Fibroblast of skin of left biceps (primary cell): ENCODE measurements at places on chromosomes 1 and 21.

DNA sequence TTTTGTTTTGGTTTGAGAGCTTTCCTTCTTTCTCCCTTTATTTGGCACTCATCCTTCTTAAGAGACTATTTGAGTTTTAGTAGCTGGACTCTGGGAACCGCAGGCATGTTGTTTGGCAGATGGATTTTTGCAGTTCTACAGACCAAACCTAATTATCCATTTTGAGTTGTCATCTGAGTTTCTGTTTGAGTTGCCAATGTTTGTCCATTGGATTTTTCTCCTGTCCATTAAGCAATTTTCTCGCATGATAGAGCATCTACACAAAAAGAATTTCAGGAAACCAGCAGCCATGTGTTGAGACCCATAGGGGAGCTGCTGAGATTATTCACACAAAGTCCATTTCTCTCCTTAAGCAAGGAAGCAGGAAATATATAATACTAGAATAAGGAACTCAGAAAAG, 17.2 kb upstream of the CXADR start:
- DNase-seq, result no peak

DNA sequence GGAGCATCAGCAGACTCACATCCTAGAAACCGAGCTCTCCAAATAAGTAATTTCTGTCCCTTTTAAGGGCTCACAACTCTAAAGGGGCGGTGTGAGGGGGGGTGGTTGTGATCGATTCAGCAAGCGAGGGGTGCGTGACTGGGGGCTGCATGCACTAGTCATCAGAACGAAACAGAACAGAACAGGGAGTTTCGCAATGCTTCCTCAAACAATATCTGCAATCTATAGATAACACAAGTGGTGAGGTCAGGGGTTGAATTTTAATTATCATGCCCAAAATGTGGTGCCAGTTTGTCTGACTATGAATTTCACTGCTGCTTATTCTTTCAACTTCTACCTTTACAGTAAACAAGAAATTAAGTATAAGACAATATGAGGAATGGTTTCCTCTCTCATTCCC, 1003.0 kb upstream of the NCAM2 start:
- DNase-seq, result no peak

GRCh38 chr1:44436401-44437106, 31.5 kb downstream of the RNF220 start:
- no peak for DNase-seq

DNA sequence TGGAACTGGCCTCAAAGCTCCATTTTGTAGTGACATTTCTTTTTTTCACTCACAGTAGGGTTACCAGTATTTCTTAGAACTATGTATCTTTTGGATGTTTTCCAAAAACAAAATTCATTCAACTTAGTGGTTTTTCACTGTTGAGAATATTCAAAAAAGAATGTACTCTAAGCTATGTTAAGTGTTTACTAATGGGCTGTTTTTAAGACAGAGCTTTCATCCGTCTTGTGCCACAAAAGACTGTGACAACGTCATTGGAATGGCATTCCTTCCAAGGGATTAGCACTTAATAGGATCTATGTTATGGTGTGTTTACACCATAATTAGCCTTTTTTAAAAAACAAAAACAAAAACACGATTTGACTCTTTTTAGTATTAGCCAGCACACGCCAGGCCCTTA, 66.8 kb downstream of the TTC3 start:
- DNase-seq, result peak; percentile 56

- no peak for DNase-seq
Measured at GRCh38 chr1:37009521-37009920, 24.8 kb downstream of the GRIK3 start.

DNA sequence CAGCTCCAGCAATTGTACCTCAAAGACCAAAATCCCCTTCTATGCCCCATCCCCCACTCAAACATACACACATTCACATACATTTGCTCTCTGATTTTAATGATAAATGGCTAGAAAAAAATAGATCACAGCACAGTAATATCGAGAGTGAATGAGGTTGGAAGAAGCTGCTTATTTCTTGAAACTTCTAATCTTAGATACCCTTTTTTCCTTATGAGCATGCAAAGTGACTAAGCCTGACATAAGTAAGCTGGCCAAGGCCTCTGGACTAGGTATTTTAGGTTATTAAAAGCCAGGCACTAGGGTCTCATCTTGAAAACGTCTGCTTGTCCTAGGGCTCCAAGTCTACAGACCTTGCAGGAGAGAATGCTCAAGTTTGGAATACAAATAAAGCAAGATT, 133.6 kb downstream of the TGFBR3 start:
- DNase-seq, result no peak

GRCh38 chr1:221937155-221937953, 195.5 kb upstream of the DUSP10 start:
- no peak for DNase-seq

DNA sequence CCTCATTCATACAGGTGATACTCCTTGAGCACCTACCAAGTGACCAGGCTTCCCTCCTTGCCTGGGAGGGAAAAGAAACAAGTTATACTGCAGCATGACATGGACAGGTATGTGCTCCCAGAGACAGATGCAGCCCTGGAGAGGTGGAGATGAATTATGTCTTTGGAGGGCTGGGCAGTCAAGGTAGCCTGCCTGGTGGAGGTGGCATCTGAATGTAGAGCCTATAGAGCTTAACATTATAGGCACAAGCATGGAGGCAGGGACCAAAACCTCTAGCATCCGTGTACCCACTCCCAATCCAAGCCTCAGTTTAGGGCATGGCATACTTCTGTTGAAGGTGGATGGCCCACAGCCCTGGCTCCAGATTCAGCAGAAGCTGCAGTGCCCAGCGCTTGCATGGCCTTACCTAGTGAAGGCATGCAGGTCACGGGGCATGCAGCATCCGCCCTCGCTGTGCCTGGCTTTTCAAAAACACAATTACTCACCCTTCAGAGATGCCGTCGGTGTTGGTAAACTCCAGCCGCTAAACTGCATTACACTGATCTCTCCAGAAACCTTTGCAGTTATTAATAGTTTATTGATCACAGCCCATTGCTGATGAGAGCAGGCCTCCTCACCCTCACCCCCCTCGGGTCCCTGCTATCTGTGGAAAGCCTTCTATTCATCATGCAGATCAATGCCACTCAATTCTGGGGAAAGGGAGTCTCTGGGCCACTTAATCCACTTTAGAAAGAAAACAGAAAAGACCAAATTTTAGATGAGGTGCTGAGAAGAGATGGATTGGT, 151.1 kb upstream of the KLHDC7A start:
- DNase-seq, result no peak

- DNase-seq, result no peak
Measured at GRCh38 chr1:98662356-98662670, 792 bp downstream of the SNX7 start.

GRCh38 chr21:38775733-38776132, 30.0 kb upstream of the ETS2 start:
- no peak for DNase-seq

- DNase-seq, result peak; percentile 61
Measured at GRCh38 chr21:41786509-41786987, 19.7 kb upstream of the RIPK4 start.

GRCh38 chr1:217892750-217893149, 261.6 kb downstream of the SPATA17 start:
- DNase-seq, result no peak

- no peak for DNase-seq
Measured at GRCh38 chr21:45747233-45747766, 103.8 kb downstream of the PCBP3 start.

- DNase-seq, result no peak
Measured at GRCh38 chr1:237983496-237983895, 92.8 kb upstream of the ZP4 start.

- DNase-seq, result no peak
Measured at GRCh38 chr1:110165761-110166231, 15.5 kb downstream of the SLC6A17 start.

GRCh38 chr1:243686159-243686558, 163.9 kb downstream of the AKT3 start:
- no peak for DNase-seq

GRCh38 chr1:213070406-213070805, 19.4 kb downstream of the RPS6KC1 start:
- DNase-seq, result peak; percentile 21

- no peak for DNase-seq
Measured at GRCh38 chr1:13770743-13771142, 70.8 kb downstream of the PRDM2 start.

GRCh38 chr1:31669786-31670592, 25.3 kb upstream of the PEF1 start:
- no peak for DNase-seq

GRCh38 chr1:178057912-178058534, 35.9 kb upstream of the RASAL2 start:
- peak; percentile 76 for DNase-seq

DNA sequence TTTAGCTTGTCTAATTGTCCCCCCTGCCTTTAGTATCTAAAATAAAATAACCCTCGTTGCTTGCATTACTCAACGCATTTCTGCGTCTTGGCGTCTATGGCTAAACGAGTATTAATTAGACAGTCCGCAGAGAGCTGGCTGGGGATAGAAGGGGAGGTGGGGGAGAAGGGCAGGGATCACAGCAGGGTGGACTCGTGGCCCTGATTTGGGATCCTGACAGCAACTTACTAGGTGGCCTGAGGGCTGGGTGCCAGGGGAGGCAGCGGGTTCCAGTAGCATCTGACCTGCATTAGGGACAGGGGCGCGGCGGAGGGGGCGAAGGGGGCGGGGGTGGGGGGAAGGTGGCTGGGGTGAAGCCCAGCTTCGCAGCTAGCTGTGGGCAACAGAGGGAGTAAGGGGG, 1.1 kb upstream of the BACE2 start:
- no peak for DNase-seq

DNA sequence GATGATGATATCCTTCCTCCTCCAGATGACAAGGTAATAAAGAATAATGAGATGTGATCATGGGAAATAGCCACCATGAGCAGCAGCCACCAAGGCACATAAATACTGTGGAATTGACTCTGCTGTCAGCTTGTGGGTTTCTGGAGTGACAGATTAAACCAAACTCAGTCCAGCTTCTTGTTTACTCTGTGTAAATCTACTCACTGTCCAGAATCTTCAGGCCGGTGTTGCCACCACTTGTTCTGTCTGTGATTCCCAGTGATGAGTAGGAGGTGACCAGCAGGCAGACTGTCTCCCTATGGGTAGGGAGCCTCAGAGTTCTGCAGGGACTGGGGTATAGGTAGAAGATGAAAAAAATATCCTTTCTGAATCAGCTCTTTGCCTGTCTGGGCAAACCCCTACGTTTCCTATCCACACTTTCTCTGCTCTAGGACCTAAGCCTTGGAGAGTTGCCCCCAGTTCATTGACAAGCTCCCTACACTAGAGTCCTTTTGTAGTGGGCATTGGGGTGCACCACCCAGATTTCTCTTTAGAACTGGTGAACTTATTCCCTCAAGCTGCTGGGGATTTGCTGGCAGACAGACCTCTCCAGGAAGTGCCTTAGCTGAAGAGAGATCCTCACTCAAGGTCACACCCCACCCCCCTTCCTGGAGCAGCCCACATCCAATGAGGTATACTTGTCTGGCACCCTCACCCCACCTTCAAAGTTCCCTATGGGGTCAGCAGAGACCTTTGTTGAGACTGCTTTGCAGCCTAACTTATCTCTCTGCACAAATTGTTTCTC, 47.6 kb downstream of the ATP1A1 start:
- DNase-seq, result no peak

- DNase-seq, result no peak
Measured at GRCh38 chr1:161076410-161076809, 6.7 kb upstream of the ARHGAP30 start.

- no peak for DNase-seq
Measured at GRCh38 chr1:236639686-236640085, 35.4 kb upstream of the HEATR1 start.

GRCh38 chr1:219544163-219544846, 68.6 kb downstream of the ZC3H11B start:
- DNase-seq, result no peak

DNA sequence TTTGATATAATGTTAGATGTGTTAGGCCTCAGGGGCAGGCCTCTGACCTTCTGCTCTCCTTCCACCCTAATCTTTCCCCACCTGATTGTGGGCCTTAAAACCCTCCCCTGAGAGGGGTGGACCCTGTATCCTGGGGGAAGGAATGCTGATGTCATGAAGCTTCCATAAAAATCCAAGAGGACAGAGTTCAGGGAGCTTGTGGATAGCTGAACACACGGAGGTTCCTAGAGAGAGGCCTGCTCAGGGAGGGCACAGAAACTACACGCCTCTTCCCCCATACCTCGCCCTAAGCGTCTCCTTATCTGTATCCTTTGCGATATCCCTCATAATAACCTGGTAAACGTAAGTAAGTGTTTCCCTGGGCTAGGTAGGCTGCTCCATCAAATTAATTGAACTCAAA, 4.3 kb downstream of the MFN2 start:
- DNase-seq, result no peak

DNA sequence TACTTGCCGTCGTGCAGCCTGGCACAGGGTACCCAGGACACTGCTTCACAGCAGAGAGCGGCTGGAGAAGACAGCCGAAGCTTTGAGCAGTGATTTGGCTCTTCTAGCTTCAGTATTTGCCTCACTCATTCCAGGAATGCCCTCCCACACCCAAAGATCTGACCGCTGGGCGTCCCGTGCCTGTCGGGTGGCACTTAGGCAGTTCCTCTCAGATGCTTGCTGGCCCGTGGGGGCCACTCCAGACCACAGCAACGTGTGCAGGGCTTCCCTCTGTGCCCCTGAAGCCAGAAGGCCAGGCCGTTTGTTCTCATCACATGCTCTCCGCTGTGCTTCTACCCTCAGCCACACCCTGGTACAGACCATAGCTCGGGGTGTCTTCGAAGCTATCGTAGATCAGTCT, 17.0 kb downstream of the RRP1B start:
- DNase-seq, result no peak

- DNase-seq, result no peak
Measured at GRCh38 chr1:66853379-66853778, 52.3 kb upstream of the INSL5 start.

GRCh38 chr1:157925419-157926166, 67.9 kb upstream of the KIRREL1 start:
- no peak for DNase-seq

DNA sequence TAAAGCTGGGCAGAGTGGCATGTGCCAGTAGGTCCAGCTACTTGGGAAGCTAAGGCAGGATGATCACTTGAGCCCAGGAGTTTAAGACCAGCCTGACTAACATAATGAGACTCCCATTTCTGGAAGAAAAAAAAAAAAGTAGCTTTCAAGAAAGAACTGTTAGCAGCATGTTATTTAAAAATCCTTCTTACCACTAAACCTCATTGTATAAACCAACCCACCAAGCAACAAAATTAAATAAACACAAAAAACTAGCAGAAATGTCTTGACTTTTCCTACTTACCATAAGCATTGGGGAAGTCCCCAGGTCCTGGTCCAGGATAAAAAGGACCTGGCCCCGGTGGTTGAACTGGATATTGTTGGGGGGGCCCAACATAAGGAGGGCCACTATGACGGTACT, 192.9 kb upstream of the HP1BP3 start:
- DNase-seq, result no peak
